ENCODE measurements at places on chromosomes 12 and 14. TPM values are rescaled to one million over a fixed set of nuclear protein-coding genes. Genes with fewer than 3 reads are reported as not detected.

The ATP2B1 gene
- 100 TPM for total RNA-seq

The NEUROD4 gene
- total RNA-seq: not detected

The KTN1 gene
- 68.4 TPM for total RNA-seq

The NANOG gene
- total RNA-seq: not detected

The NDRG2 gene
- total RNA-seq: 26.7 TPM

The RIMBP2 gene
- not detected for total RNA-seq

The OR4K17 gene
- total RNA-seq: not detected

The SRRM4 gene
- total RNA-seq: not detected

The AKAP5 gene
- 0.50 TPM for total RNA-seq

The RD3L gene
- not detected for total RNA-seq

The CLEC4C gene
- total RNA-seq: not detected

The HNF1A gene
- total RNA-seq: not detected

DNA sequence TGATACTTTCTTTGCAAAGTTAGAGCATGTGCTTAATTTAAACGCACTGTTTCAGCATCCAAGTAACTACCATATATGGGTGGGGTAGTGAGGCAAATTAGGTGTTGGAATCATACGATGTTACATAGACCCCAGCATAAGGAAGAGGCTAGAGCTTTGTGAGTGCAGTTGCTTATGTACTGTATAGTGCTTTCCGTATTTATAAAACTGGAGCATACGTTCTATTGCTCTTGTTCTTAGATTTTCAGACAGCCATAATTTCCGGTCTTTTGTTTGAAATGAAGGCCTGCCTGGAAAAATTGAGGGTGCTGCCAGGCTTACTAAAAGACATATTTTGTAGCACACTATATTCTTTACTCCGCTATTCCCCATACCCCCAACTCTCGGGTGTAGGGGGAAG is 335.7 kb downstream of the FOXG1 start:
- no peak for DNase-seq

DNA sequence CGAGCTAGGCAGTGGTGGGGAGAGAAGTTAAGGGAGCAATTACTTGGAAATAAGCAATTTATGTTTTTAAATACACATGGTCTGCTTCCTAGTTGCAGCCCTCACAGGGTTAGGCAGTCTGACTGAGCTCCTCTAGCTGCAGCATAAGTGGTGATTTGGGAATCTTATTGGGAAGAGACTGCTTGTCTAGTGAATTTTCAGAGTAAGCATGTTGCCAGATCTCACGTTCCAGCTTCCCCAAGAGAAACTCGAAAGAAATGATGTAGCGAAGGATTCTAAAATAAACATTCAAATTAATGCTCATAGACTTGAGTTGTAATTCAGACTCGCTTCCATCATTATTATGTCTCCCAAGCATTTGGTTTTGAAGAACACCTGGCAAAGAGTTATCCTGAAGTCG is 440.2 kb downstream of the ATP23 start:
- DNase-seq: no peak

DNA sequence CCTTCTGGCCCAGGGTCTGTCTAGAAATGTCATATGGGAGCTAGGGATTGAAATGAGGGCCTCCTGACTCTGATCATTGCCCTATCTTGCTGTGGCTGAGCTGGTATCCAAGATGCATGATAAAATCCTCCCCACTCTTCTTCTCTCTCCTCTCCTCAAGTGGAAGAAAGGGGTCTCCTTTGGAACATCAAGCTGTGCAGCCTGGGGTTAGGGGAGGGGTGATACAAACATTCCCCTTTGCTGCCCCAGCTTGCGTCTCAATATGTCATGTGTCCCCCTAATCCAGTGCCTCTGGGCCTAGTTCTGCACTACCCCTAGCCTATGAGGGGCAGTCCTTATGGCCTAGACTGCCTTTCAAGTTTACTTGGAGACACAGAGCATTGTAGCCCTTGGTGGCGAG is 8.5 kb downstream of the RDH16 start:
- DNase-seq: no peak

DNA sequence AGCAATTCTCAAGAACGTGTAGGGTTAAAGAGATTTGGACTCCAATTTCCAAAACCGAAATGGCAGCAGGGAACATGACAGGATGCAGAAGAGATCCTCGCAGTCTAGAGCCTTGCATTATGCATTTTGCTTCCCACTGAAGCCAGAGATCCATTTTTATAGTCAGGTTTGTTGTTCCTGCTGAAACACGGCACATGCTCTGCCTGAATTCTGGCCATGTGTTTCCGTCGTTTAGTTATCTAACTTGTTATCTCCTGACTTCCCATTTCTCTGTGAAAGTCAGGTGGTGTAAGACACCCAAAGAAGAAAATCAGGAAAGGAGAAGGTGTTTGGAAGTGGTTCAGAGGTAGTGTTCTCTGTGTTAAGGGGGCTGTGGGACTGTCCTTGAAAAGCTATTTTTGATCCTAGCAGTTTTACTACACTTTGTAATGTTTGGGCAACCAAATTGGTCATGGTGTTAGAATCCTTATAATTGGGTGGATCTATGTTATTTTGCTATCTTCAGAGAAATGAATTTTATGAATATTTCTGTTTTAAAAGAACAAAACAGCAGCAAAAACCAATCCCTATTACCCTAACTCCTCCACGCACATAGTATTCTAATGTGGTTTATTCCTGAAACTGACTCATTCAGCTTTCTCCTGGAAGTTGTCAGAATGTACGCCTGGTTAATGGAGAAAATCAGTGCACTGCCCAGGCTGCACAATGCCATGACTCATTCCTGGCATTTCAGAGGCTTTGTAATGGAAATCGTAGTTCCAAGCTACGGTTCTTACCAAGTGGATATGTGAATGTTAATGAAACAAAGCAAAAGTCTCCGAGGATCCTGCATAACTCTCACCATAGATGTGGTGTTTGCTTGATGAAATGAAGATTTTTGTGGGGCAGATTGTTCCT is 110.1 kb downstream of the SAMD4A start:
- no peak for DNase-seq

- DNase-seq: no peak
These were observed 1464.1 kb upstream of the FLRT2 start for GRCh38 chr14:84065811-84066210.

- no peak for DNase-seq
These were observed 153.1 kb downstream of the HMGA2 start for GRCh38 chr12:65977384-65977783.

- peak; percentile 36 for DNase-seq
These were observed 8.5 kb upstream of the ASCL1 start for GRCh38 chr12:102948941-102949352.

DNA sequence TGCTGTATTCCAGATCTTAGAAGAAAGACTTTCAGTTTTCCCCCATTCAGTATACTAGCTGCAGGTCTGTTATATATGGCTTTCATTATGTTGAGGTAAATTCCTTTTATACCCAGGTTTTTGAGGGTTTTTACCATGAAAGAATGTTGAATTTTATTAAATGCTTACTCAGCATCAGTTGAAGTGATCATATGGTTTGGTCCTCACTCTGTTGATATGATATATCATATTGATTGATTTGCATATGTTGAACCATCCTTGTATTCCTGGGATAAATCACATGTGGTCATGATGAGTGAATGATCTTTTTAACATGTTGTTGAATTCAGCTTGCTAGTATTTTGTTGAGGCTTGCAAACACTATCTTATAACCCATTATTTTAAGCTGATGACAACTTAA is 96.7 kb downstream of the TRMT5 start:
- DNase-seq: no peak

- no peak for DNase-seq
These were observed 69.3 kb upstream of the C14orf180 start for GRCh38 chr14:104510216-104510615.

- DNase-seq: no peak
These were observed 12.1 kb downstream of the CRADD start for GRCh38 chr12:93689076-93689834.

GRCh38 chr12:110794623-110795280 is 52.0 kb upstream of the CCDC63 start:
- no peak for DNase-seq

- DNase-seq: no peak
These were observed 67.4 kb downstream of the MVK start for GRCh38 chr12:109640961-109641360.

GRCh38 chr12:65643171-65643570 is 181.1 kb upstream of the HMGA2 start:
- DNase-seq: no peak

DNA sequence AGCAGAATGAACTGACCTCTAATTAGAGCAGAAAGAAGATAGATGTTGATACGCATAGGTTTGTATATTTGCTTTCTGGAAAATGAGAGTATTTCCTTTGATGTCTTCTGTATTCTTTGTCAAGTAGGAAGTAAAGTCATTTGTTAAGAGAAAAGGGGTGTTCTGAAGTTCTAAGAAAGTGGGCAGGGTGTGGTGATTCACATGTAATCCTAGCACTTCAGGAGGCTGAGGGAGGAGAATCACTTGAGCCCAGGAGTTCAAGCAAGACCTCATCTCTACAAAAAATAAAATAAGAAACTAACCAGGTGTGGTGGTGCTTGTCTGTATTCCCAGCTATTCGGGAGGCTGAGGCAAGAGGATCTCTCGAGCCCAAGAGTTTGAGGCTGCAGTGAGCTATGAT is 2.8 kb downstream of the RHNO1 start:
- no peak for DNase-seq

DNA sequence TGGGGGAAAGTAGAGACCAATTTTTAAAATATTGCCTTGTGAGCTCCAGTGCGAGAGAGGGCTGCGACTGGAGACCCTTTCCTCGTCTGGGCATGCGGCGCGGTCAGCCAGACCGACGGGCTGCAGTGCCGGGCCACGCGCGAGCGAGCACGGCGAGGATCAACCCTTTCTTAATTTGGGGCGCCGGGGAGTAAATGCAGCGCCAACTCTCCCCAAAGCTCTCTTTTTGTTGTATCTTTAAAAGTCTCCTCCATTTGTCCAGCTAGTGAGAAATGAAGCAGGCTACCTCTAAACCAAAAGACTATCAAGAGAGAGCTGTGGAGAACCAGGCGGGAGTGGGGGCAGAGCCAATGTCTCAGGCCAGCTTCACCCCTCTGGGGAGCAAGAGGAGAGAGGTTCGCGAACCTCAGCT is 1.4 kb downstream of the SIX1 start:
- DNase-seq: no peak

GRCh38 chr14:99945732-99946651 is 119.2 kb upstream of the EVL start:
- DNase-seq: no peak

GRCh38 chr14:105154476-105154871 is 14.1 kb downstream of the JAG2 start:
- DNase-seq: no peak

- no peak for DNase-seq
These were observed 38.1 kb downstream of the ESRRB start for GRCh38 chr14:76413962-76414600.

DNA sequence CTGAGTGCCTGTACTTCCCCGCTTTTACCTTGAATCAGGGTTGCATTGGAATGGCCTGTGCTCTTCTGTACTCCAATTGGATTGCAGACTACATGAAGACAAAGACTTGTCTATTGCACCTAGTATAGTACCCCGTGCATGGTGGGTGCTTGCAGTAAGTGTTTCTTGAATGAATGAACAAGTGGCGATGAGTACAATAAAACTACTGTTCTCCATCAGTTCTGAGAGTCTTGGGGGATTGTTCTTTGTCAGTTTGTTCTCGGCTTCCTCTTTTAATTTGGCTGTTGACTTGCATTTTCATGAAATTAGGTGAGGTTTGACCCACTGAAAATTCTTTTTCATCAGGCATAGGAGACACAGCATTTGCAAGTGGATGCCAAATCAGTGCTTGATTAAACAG is 34.1 kb downstream of the ERH start:
- no peak for DNase-seq

DNA sequence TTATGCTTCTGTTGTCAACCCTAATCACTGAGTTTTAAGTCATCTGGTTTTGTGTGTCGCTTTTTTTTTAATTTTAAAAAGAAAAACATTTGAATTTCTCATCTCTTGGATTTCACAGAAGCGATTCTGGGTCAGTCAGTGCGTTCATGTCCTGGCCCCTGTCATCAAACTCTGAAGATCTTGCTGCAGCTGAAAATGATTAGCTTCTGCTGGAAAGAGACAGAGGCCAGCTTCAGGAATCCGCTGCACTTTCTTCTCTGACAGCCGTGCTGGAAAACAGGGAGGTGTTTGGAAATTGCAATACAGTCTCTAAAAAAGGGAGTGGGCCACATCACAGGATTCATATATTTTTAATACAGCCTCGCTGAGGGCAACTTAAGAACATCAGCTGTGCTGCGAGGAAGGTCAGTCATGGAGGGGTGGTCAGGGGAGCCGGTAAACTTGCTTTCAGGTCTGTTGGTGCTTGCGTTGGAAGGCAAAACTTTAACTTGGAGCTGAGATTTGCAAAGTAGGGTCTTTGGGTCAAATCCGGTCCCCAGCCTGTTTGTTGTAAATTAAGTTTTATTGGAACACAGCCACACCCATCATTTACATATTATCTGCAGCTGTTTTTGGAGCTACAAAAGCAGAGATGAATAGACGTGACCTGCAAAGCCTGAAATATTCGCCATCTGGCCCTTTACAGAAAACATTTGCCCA is 190.8 kb downstream of the AACS start:
- DNase-seq: no peak

Data from CD4-positive, alpha-beta T cell (primary cell).